ENCODE measurements at places on chromosomes 5 and 9. TPM values are rescaled to one million over a fixed set of nuclear protein-coding genes. Genes with fewer than 3 reads are reported as not detected.

DNA sequence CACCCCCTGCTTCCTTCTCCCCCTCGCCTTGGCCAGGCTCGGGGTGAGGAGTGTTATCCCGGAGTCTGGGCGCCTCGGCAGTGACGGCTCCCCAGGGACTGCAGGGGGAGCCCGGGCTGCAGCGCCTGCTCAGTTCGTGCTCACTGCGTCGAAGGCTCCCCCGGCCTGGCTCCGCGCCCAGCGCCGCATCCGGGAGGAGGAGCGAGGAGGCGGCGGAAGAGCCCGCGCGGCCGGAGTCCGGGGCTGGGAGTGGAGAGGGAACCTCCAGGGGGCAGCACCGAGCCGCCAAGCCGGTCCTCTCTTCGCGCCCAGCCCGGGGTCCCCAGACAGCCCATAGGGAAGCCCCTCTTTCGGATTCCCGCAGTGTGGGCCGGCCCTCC is 1.3 kb upstream of the EGR1 start:
- DNase-seq = peak; percentile 99

- peak; percentile 31 for DNase-seq
Observed at GRCh38 chr9:3028535-3028934, 184.6 kb upstream of the PUM3 start.

GRCh38 chr5:167643631-167644280 is 647.7 kb upstream of the WWC1 start:
- no peak for DNase-seq

DNA sequence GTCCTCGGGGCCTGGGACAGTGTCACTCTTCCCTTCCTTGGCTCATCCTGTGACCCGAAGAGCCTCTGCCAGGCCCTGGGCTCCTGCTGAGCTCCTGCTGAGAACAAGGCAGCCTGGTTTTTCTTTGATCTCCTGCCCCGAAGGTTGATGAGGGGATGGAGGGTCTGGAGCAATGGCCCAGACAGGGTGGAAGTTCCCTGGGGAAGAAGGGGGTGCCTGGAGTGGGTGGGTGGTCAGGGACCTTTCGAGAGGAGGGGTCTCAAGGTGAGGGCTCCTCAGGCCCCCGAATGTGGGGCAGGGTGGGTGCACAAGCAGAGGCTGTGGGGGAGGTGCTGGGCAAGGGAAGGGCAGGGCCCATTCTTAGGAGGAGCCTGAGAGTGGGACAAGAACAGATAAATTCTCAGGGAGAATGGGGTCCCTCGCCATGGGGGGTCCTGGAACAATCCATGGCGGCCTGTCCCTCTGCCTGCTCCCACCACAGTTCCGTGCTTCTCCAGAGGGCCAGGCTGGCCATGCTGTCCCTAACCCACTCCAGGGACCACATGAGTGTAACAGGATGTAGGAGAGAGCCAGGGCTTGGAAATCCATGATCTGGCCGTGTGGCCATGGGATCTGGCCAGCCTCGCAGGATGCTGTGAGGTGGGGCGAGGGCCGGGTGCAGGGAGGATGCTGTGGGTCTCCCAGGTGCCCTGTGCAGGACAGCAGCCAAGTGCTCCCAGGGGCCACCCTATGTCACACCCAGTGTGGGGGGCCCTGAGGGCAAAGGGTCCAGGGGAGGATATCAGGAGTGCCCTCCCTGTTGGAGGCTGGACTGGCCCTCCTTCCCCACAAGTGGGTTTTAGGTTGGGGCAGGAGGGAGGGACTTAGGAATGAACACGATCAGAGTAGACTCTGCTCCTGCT is 128.5 kb upstream of the LPCAT1 start:
- peak; percentile 3 for DNase-seq

The MLANA gene
- not detected for total RNA-seq

The IL3 gene
- total RNA-seq = not detected

The SLC45A2 gene
- not detected for total RNA-seq
